Sigmoid colon (tissue), 7 donors: ENCODE measurements at places on chromosomes 4 and X. TPM values are rescaled to one million over a fixed set of nuclear protein-coding genes. Genes with fewer than 3 reads are reported as not detected.

Gene AMOT
- 31.9 TPM for total RNA-seq

GRCh38 chr4:20084488-20084887 lies 167.2 kb upstream of the SLIT2 start:
- no peaks in the 10 kb centered on the region for H3K27me3 ChIP-seq
- no peak overlapping the region for H3K27ac ChIP-seq
- no peak for DNase-seq
- H3K4me1 ChIP-seq = no peaks in the 10 kb centered on the region
- no peak overlapping the region for H3K4me3 ChIP-seq

- H3K27me3 ChIP-seq = peaks cover 7% of the 10 kb centered on the region
- no peak for DNase-seq
- no peak overlapping the region for H3K27ac ChIP-seq
- peak overlapping the region; percentile 21 for H3K4me3 ChIP-seq
- H3K36me3 ChIP-seq = no peaks in the 10 kb centered on the region
These were observed 16.0 kb downstream of the MCF2 start for GRCh38 chrX:139691843-139692505.

Gene FDCSP
- total RNA-seq = not detected

Gene SLC4A4
- 3.0 TPM for total RNA-seq

Gene KCNE5
- not detected for total RNA-seq

Gene CNGA2
- total RNA-seq = not detected

DNA sequence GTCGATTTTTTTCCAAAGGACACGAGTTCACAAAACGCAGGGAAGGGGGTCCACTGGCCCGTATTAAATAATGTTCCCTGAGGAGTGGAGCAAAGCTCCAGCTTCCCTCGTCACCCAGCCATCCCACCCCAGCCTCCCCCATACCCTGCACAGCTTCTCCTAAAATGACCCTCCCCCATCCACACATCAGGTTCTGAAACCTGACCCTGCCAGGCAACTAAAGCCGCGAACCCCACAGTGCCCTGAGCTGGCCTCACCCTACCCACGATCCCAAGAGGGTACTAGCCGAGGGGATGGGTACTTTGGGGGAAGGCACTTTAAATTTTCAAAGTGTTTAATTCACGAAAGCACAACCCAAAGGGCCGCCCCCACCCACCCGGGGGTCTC lies 634 bp downstream of the APOO start:
- DNase-seq = no peak
- H3K4me3 ChIP-seq = peak overlapping the region; percentile 50
- H3K27ac ChIP-seq = peak overlapping the region; percentile 90
- H3K4me1 ChIP-seq = no peaks in the 10 kb centered on the region
- no peaks in the 10 kb centered on the region for H3K36me3 ChIP-seq
- no peaks in the 10 kb centered on the region for H3K27me3 ChIP-seq

- DNase-seq = no peak
- H3K4me1 ChIP-seq = no peaks in the 10 kb centered on the region
- no peak overlapping the region for H3K4me3 ChIP-seq
- no peak overlapping the region for H3K27ac ChIP-seq
These were observed 218.0 kb upstream of the AGTR2 start for GRCh38 chrX:115952417-115953092.

DNA sequence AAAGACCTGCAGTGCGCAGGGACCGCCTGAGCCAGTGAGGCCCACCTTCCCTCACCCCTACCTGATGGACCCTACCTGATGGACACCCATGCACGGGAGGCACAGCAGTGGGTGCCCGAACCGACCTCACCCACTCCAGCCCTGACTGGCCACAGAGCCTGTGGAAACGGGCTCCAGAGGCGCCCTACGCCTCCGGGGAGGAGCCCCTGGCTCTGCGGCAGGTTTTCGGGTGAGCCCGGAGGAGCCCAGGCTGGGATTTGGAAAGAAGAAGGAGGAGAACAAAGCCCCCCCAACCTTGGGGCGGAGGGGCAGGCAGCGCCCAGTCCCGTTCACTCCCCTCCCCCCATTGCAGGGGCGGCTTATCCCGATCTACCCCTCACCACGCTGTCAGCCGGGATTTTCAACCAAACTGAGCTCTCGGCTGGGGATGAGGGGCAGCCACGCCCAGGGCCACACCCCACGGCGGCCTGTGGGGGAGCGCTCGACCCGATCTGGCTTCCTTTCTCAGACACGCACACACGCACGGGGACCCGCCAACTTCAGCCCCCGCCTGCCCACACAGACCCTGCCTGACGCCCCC lies 675 bp downstream of the L1CAM start:
- peaks cover 5% of the 10 kb centered on the region for H3K4me1 ChIP-seq
- H3K27ac ChIP-seq = no peak overlapping the region
- peak overlapping the region; percentile 25 for H3K4me3 ChIP-seq
- DNase-seq = no peak

GRCh38 chr4:61200187-61200915 lies at the start of gene ADGRL3:
TSS of gene ADGRL3 (plus strand) at chr4:61200326.
- H3K4me3 ChIP-seq = peak within 1 kb of the TSS; percentile 53
- DNase-seq = peak; percentile 52
- H3K4me1 ChIP-seq = peaks cover 18% of the 10 kb centered on the region
- no peaks in the 10 kb centered on the region for H3K36me3 ChIP-seq
- H3K27me3 ChIP-seq = peaks cover 54% of the 10 kb centered on the region

Gene GAGE10
- total RNA-seq = not detected

Gene FGA
- total RNA-seq = not detected

GRCh38 chrX:103704863-103705262 lies 5.8 kb upstream of the TMEM31 start:
- H3K27me3 ChIP-seq = no peaks in the 10 kb centered on the region
- H3K36me3 ChIP-seq = no peaks in the 10 kb centered on the region
- no peak overlapping the region for H3K27ac ChIP-seq
- no peaks in the 10 kb centered on the region for H3K4me1 ChIP-seq
- no peak for DNase-seq

Gene MAGEH1
- 29.9 TPM for total RNA-seq

Gene PRDM5
- 25.0 TPM for total RNA-seq

DNA sequence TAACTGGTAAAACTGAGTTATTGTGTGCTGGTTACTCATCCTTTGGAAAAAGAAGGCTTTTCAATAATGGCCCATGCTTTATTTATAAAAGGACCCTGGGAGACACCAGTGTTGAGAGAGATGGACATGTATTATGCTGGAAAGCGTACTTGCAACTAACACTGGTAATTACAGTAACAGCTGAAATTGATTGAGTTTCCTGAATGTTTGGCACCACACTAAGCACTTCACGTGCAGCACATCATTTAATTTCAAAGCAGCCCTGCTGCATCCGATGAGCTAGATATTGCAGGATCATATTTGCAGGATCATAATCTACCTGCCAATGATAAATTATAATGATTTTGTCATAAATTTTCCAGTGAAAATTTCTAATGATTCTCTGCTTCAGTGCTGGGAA lies 81.5 kb downstream of the QRFPR start:
- H3K27me3 ChIP-seq = no peaks in the 10 kb centered on the region
- H3K27ac ChIP-seq = no peak overlapping the region
- H3K4me3 ChIP-seq = no peak overlapping the region
- no peaks in the 10 kb centered on the region for H3K36me3 ChIP-seq

- no peaks in the 10 kb centered on the region for H3K36me3 ChIP-seq
- no peak overlapping the region for H3K27ac ChIP-seq
- no peak overlapping the region for H3K4me3 ChIP-seq
- no peak for DNase-seq
These were observed 4.1 kb upstream of the CD99L2 start for GRCh38 chrX:150902434-150903109.

- DNase-seq = no peak
- no peaks in the 10 kb centered on the region for H3K27me3 ChIP-seq
- no peaks in the 10 kb centered on the region for H3K36me3 ChIP-seq
These were observed 110.6 kb downstream of the SH3KBP1 start for GRCh38 chrX:19776753-19777152.

Gene CCDC158
- 1.7 TPM for total RNA-seq

DNA sequence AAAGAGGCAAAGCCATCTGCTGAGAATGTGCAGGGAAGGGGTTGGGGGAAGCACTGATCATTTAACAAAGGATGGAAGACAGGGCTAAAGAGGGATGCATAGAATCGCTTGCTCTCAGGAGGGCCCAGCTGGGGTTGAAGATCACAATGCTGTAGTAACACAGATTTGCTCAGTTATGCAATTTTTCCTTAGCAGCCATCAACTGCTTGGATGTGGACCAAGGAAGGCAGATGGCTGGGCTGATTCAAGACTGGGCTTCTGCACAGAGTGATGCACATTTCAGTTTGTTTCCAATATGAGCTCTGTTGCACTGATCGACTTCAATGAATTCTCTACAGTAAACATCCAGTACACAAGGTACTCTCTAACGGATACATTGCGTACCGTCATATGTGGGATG lies 127.8 kb upstream of the TBL1X start:
- H3K27ac ChIP-seq = no peak overlapping the region
- no peak overlapping the region for H3K4me3 ChIP-seq
- H3K4me1 ChIP-seq = peaks cover 15% of the 10 kb centered on the region
- H3K36me3 ChIP-seq = no peaks in the 10 kb centered on the region
- DNase-seq = peak; percentile 74
- no peaks in the 10 kb centered on the region for H3K27me3 ChIP-seq

GRCh38 chrX:106177106-106177981 lies 9.2 kb downstream of the PWWP3B start:
- H3K36me3 ChIP-seq = no peaks in the 10 kb centered on the region
- no peak overlapping the region for H3K4me3 ChIP-seq
- no peak overlapping the region for H3K27ac ChIP-seq
- no peak for DNase-seq
- no peaks in the 10 kb centered on the region for H3K27me3 ChIP-seq

- H3K27ac ChIP-seq = no peak overlapping the region
- H3K4me3 ChIP-seq = no peak overlapping the region
- no peaks in the 10 kb centered on the region for H3K27me3 ChIP-seq
- H3K4me1 ChIP-seq = peaks cover 8% of the 10 kb centered on the region
- H3K36me3 ChIP-seq = no peaks in the 10 kb centered on the region
These were observed 355.8 kb upstream of the BOD1L1 start for GRCh38 chr4:13983189-13983790.

DNA sequence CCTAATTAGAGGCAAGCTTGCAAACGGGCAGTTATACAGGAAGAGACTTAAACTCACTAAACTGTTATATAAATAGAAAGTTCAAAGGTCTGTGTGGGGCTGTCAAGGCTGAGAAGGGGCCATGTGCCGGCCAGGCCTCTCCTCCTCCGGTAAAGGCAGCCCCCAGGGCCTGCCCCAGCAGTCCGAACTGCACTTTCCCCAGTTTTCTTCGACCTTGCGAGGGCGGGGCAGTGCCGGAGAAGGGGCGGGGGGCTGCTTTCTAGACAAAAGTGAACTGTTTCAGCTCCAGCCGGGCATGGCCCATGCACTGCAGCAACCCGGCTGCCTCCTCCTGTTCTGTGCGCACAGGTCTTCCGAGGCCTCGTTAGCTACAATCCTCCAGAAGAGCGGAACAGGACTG lies 4.1 kb downstream of the AFF2 start:
- no peak overlapping the region for H3K27ac ChIP-seq
- no peaks in the 10 kb centered on the region for H3K4me1 ChIP-seq
- no peaks in the 10 kb centered on the region for H3K36me3 ChIP-seq
- peaks cover 12% of the 10 kb centered on the region for H3K27me3 ChIP-seq

DNA sequence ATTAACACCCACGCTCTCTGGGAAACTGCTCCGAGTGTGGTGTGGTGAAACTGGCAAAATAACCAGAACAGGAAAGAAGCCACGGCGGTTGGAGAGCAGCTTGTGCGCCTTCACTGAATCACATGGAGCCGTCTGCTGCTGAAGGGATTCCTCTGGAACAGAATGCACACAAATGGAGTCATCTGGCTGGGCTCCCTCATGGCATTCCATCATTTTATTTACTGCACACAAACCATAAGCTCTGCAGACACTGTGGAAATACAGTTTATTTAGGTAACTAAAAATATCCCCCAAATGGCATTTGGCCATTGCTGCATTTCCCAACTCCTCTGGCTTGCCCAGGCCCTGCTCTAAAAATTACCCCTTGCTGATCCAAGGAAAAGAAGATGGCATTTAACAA lies 187.0 kb upstream of the S100G start:
- no peaks in the 10 kb centered on the region for H3K27me3 ChIP-seq
- H3K27ac ChIP-seq = peak overlapping the region; percentile 36
- DNase-seq = no peak

Gene PABPC4L
- 1.4 TPM for total RNA-seq

GRCh38 chrX:135513130-135513515 lies 7.3 kb upstream of the INTS6L start:
- H3K27me3 ChIP-seq = no peaks in the 10 kb centered on the region
- no peak overlapping the region for H3K4me3 ChIP-seq
- no peak for DNase-seq

Gene MND1
- not detected for total RNA-seq

- H3K27ac ChIP-seq = no peak overlapping the region
- no peaks in the 10 kb centered on the region for H3K27me3 ChIP-seq
- H3K4me3 ChIP-seq = no peak overlapping the region
These were observed 147.7 kb upstream of the TBL1X start for GRCh38 chrX:9317176-9317575.

GRCh38 chrX:66684196-66684595 lies 45.3 kb upstream of the EDA2R start:
- H3K27me3 ChIP-seq = no peaks in the 10 kb centered on the region
- no peak overlapping the region for H3K27ac ChIP-seq
- no peaks in the 10 kb centered on the region for H3K36me3 ChIP-seq

DNA sequence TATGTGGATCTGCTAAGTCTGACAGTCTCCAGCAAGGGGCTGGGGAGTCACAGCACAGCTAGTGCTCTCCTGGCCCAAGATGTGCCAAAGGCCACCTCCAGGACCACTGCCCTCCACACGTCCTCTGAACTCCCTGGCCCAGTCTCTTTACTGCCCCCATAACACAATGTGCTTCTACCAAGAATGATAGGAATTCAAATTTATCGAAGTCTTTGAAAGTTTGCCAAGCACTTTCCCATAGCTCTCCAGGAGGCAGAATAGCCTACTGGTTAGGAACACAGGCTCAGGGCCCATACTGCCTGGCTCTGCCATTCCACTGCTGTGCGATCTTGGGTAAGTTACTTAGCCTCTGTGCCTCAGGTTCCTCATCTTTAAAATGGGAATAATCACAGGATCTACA lies 86.7 kb downstream of the NHSL2 start:
- H3K4me3 ChIP-seq = no peak overlapping the region
- no peak for DNase-seq
- peak overlapping the region; percentile 34 for H3K27ac ChIP-seq
- no peaks in the 10 kb centered on the region for H3K4me1 ChIP-seq

DNA sequence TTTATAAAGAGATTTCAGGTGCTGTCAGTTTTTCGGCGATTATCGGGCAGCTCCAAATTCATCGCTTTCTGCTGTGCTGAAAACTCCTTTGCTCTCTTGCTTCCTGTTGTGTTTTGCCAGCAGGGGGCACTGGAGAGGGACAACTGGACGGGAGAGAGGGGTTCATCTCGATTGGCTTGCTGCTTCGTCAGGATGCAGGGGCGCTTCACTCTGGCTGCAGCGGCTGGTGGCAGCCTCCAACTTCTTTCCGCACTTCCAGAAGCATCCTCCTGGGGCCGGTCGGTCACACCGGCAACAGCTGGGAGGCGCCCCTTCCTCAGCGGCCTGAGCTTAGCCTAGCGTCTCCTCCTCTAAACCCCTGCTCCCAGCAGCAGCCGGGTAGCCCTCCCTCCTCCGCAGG lies 29.5 kb downstream of the MSL3 start:
- peak; percentile 80 for DNase-seq
- no peaks in the 10 kb centered on the region for H3K36me3 ChIP-seq
- peak overlapping the region; percentile 21 for H3K4me3 ChIP-seq

Gene UGT2B15
- total RNA-seq = not detected

Gene PRIMPOL
- total RNA-seq = 18.7 TPM

GRCh38 chr4:124018383-124019317 lies 622.1 kb downstream of the SPRY1 start:
- no peaks in the 10 kb centered on the region for H3K27me3 ChIP-seq
- no peak overlapping the region for H3K4me3 ChIP-seq
- H3K27ac ChIP-seq = peak overlapping the region; percentile 36
- DNase-seq = peak; percentile 79
- no peaks in the 10 kb centered on the region for H3K36me3 ChIP-seq
